ENCODE measurements at places on chromosomes 4 and X. TPM values are rescaled to one million over a fixed set of nuclear protein-coding genes. Genes with fewer than 3 reads are reported as not detected.

The LINC00632 gene
- 12.1 TPM for polyA plus RNA-seq

The KCND1 gene
- polyA plus RNA-seq = 0.97 TPM

GRCh38 chr4:38152721-38153386 is 192.7 kb downstream of the PTTG2 start:
- no peak for DNase-seq

GRCh38 chrX:12901486-12901885 is 4.9 kb upstream of the TLR8 start:
- DNase-seq = peak; percentile 48
